ENCODE measurements at places on chromosomes 6 and 20.

DNA sequence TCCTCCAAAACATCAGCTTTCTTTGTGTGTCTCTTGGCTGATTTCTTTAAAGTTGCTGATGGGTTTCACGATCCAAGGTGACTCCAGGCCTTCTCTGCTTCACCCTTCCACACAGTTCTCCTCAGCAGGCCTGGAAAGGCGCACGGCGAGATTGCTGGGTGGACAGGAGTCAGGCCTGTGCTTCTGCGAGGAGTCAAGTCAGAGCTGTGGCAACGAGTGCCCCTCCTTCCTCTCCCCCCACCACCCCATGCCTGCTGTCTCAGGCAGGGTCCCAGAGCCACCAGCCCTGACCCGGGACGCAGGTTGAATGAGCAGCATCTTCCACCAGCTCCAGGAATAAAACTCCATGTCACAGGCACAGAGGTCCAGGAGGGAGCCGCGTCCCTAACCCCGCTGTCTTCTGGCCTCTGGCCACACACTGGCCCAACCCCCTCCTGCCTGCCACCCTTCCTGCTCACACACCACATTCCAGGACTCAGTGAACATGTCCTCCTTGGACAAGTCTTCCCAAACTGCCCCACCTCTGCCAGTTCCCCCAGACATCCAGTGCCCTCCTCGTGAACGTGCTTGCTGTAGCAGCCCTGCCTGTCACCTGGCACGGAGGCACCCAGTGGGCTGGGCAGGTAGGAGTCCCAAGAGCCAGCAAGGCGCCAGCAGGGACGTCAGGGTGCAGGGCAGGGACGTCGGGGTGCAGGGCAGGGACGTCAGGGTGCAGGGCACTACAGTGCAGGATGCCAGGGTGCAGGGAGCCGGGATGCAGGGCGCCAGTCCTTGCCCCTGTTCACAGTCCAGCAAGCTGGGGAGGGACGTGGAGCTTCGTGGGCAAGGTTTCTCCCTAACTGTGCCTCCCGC lies 7.2 kb upstream of the NTSR1 start:
- DNase-seq: no peak

GRCh38 chr20:32019563-32020463 lies 9.6 kb downstream of the CCM2L start:
- DNase-seq: no peak

GRCh38 chr6:21438986-21439352 lies 154.6 kb upstream of the SOX4 start:
- no peak for DNase-seq

- DNase-seq: peak; percentile 60
Measured at GRCh38 chr6:139029470-139030227, 1.1 kb downstream of the ABRACL start.

GRCh38 chr6:39239527-39240154 lies 10.4 kb upstream of the KCNK5 start:
- DNase-seq: no peak

- no peak for DNase-seq
Measured at GRCh38 chr20:63129376-63129965, 86.5 kb downstream of the YTHDF1 start.

DNA sequence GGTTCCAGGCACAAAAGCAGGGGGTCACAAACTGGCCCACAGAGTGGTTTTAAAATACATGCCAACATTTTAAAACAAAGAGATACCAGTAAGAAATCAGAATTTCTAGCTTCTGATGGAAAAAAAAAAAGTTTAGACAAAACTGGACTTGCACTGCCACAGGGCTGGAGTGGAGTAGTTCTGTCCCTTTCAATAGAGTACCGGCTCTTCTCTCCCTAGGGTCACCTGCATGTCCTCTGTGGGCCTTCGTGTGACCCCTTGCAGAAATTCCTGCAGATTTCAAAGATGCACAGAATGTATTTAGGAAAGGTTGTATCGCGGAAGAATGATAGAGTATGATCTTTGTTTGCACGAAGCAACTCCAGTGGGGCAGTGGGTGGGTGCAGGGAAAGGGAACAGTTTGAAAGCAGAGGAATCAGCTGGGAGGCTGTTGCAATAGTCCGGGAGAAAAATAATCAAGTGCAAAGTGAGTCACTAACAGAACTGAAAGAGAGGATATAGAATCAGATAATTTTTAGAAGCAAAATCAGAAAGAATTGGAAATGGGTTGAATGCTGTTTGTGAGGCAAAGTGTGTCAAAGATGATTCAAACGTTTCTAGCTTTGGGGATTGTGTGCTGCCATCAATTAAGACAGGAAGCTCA lies 97.3 kb upstream of the STXBP5 start:
- DNase-seq: no peak

GRCh38 chr6:109025639-109026038 lies 69.0 kb downstream of the SESN1 start:
- DNase-seq: no peak

GRCh38 chr6:93792746-93793145 lies 373.4 kb upstream of the EPHA7 start:
- DNase-seq: no peak

Data from ovary (tissue), 10 donors.